ENCODE measurements at places on chromosomes 7 and 10.
A peak's percentile ranks its signal among the peaks of the same experiment; 100 is the strongest.

DNA sequence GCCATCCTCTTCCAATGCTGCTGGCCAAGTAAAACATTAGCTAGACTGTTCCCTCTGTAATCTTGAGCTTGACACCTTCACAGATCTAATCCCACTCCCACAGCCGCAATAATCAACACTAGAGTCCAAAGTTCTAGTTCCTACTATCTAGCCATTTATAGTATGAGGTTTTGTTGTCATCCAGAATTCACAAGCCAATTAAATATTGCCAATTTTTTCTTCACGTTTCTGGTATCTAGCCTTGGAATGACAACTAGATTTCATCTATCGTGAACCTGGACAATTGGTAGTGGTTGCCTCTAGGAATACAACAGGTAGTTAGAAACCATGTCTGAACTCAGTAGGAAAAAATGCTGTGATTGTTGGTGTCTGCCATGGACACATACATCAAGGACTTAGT lies 10.4 kb downstream of the WASL start:
- no peak for DNase-seq

DNA sequence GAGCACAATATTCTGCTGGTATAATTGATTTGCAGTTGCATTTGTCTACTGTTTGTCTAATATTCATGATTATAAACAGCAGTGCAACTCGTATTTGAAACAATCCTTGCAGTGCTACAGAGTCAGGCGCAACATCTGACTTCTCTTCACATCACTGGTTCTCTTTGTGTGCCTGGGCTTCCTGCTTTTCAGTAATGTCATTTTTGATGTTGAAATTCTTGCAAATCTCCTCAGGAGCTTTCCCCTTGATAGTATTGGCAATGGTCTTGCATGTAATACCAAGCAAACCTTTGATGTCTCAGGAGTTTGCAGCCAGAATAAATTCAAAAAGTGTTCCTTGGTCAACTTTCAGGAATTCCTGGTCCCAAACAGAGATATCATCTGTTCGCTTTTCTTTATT lies 20.2 kb downstream of the HPS6 start:
- no peak for DNase-seq

DNA sequence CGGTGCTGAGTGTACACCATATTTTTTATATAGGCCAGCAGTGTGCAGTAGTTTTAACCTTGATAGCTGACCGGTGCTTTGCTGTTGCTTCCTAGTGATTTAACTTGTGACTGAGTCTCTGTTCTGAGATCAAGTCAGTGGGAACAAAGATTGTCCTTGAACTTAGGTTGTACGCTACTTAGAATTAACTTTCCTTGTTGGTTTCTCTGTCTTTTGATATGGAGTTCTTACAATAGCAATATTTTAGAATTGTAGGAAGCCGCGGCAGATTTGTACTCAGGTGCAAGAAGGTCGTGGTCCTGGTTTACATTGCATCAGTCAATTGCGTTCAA lies 1.3 kb downstream of the DDX21 start:
- DNase-seq, result no peak

GRCh38 chr7:94436700-94437099 lies 42.0 kb downstream of the COL1A2 start:
- no peak for DNase-seq

DNA sequence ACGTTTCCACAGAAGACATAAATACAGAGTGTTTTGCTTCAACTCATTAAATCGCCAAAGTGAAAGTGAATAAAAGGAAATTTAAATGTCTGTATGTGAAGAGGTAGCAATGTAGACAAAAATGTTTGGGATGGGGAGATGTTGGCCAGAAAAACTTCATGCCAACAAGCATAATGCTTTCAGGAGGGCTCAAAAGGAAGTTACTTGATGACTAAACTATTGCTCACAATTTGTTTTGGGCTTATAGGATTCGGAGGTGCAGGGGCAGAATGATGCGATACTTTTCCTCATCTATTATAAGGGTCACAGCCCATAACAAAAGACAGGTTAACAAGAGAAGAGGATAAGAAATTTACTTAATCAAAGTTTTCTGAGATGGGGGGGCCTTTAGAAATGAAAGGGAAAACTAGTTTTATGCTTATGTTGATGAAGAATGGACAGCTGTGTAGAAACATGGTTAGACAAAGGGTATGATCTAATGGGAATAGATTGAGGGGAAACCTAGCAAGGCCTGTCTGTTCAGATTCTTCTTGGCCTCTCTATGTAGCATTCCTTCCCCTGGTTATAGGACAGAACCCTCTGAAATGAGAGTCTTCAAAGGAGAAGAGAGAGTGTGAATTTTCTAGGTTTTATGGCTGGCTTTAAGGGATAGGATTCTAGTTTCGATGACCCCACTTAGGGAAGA lies 898.6 kb downstream of the LRMDA start:
- no peak for DNase-seq

DNA sequence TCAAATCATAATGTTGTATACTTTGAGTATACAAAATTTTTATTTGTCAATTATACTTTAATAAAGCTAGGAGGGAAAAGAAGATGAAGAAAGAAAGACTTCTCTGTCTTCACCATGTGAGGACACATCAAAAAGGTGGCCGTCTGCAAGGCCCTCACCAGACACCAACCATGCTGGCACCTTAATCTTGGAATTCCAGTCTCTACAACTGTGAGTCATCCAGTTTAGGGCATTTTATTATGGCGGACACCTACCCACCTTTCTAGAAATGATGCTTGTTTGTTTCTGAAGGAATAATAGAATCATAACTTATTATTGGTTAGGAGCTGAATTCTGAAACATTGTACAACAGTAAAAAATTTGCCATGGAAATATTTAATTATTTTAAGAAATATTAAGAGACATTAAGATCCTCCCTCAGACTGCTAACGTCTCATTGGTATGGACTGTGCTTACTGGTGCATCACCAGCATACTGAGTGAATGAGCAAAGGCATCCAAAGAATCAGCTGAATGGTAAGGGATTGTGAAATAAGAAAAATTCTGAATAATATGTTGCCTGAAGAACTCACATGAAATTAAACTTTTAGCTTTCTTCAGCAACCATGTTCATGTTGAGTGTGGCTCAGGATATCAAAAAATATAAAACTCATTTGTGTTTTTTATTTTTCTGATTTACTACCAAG lies 536.6 kb downstream of the HTR7 start:
- no peak for DNase-seq

- DNase-seq, result no peak
Measured at GRCh38 chr7:85708221-85708620, 521.4 kb upstream of the SEMA3D start.

- DNase-seq, result no peak
Measured at GRCh38 chr10:58565271-58565670, 52.6 kb downstream of the BICC1 start.

DNA sequence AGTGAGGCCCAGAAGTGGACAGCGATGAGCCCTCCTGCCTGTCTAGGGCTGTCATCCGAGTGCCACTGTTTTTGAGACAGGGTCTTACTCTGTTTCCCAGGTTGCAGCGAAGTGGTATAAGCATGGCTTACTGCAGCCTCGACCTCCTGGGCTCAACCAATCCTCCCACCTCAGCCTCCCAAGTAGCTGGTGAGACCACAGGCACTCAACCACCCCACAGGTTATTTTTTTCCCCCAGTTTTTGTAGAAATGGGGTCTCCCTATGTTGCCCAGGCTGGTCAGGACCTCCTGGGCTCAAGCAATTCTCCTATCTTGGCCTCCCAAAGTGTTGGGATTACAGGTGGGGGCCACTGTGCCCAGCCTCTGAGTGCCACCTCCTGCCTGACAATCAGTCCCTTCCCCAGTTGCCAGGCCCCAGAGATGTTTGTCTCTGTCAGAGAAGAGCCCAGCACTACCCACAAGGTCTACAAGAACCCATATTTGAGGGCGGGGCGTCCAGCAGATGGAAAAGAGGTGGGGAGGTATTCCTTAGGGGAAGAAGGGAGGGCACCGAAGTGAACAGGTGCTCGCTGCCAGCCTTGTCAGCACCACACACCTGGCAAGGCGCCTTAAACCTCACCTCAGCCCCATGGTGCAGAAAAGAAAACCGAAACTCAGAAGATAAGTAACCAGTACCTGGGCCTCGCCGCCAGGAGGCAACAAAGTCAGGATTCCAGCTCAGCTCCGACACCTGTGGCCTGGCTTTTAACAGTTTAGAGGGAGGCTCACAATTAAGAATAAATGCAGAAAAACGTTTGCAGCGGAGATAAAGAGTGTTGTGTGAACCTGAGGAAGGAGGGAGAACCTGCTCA lies 77.4 kb upstream of the ANLN start:
- DNase-seq, result no peak

GRCh38 chr10:110399106-110399964 lies 94.6 kb upstream of the SMNDC1 start:
- peak; percentile 39 for DNase-seq
